ENCODE measurements at places on chromosomes 1 and 21.

DNA sequence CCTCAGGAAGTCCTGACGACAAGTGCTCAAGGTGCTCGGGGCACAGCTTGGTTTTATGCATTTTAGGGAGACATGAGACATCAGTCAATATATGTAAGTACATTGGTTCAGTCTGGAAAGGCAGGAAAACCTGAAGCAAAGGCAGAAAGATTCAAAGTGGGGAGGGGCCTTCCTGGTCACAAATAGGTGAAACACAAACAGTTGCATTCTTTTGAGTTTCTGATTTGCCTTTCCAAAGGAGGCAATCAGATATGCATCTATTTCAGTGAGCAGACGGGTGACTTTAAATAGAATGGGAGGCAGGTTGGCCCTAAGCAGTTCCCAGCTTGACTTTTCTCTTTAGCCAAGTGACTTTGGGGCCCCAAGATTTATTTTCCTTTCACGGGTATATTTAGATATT is 8.9 kb upstream of the RNF187 start:
- no peak for DNase-seq

GRCh38 chr1:172517081-172517480 is 15.9 kb upstream of the SUCO start:
- no peak for DNase-seq

- no peak for DNase-seq
Measured at GRCh38 chr1:14667651-14667984, 69.1 kb downstream of the KAZN start.

DNA sequence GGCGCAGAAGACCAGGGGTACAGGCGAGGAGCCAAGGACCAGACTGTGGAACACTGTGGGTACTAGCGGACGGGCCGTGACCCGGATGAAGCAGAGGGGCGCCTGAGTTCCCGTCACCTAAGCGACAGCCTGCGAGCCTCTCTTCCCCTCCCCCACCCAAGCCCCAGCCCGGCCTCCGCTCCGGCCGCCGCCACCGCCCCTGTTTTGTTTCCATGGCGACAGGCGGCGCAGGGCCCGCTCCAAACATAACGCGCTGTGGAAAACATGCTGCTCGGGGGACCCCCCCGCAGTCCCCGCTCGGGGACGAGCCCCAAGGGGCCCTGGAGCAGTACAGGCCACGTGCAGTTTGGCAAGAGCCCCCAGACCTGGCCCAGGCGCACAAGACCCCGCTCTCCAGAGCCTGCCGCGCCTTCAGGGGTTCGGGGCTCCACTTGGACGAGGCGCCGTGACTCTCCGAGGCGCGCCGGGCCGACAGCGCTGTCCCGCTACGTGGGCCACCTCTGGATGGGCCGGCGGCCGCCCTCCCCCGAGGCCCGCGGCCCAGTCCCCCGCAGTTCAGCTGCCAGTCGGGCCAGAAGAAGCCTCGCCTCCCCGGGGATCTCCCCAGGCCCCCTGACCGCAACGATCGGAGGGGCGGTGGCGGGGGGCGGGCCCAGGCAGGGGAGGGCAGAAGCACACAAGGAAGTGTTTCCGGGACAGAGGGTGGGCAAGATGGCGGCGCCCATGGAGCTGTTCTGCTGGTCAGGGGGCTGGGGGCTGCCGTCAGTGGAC is at the start of gene MTX1:
Gene MTX1 (plus strand): TSS at position 155 of the 771 bp plus-strand sequence. CDS start 110 bp downstream, at position 265.
- peak; percentile 51 for DNase-seq

DNA sequence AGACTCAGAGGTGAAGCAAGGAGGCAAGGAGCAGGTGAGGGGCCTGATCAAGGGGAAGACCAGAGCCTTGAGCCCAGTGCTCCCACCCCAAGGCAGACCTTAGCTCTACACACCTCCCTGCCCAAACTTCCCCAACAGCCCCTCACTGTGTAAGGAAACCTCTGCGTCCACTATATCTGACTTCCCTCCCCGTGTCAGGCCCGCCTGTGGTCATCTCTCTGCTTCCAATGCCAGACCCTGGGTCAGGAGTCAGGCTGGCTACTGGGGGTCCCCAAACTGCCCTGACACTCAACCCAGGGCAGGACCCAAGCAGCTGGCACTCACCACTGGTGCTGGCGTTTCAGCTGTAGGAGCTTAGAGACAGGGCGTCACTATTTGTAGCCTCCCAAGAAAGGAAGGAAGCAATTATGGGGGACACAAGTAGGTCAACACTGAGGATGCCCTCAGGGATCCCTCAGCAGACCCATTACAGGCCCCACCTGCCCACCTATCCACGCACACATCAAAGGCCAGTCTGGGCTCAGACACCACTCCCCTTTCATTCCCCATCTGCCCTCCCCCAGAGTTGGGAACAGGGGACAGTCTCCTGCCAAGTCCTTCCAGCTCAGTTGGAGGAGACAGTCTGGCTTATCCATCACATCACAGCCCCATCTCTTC is 811 bp upstream of the S100A3 start:
- no peak for DNase-seq

DNA sequence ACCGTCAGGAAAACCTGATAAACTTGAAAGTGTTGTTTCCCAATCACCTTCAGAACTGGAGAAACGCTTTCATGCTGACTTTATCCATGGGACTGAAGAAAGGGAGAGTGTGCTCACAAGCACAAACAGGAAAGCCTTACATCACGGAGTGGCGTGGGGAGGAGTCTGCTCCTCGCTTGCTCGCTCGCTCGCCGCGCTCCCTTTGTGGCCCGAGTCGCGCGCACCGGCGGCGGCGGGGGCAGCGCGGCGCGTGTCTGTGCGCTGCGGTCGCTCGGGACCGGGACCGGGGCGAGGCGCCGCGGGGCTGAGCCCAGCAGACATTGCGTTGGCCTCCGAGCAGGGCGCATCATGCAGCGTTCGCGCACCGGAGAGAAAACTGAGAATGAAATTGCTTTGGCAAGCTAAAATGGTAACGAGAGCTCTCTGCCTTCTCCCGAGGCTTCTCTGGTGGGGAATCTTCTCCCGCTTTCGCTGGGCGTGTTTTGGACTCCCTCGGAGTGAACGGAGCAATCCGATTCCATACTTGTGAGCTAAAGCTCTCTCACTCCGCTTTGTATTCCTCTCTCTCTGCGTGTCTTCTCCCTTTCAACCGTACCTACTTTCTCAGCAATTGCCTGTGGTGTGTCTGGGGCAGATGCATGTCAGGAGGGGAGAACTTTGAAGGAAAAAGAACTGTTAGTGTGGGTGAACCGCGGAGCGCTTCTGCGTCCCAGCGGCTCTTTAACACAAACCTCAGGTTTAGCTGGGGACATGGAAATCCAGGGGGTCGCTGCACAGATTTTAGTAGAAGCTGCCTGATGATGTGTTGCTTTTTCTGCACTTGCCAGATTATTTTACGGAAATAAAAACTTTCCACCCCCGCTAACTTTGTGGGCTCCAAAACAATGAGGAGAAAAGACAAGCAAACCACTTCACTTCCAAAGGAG is at the start of gene RGL1:
Gene RGL1 (plus strand): TSS at position 205 of the 926 bp plus-strand sequence. CDS start 178 bp downstream, at position 383.
- DNase-seq, result peak; percentile 18

DNA sequence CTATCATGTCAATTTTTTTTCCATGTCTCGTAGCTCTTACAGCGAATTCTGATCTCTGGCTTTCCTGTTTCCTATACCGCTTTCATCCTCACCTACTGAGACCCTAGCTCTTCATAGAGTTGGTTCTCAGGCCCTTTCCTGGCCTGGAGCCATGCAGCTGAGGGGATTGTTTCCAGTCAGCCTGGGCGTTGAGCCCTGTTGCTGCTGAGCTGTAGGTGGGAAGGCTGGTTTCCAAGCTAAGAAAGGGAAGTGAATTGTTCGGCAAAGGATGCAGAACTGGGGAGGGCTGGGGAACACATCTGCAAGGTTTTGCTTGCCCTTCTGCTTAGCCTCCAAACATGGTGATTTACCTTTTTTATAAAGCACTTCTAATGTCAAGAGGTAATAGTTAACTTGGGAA is 41.5 kb downstream of the SPATA46 start:
- no peak for DNase-seq
